ENCODE measurements at places on chromosomes 13 and 19. TPM values are rescaled to one million over a fixed set of nuclear protein-coding genes. Genes with fewer than 3 reads are reported as not detected.

- DNase-seq, result no peak
Measured at GRCh38 chr13:54241719-54242118, 1213.1 kb downstream of the OLFM4 start.

DNA sequence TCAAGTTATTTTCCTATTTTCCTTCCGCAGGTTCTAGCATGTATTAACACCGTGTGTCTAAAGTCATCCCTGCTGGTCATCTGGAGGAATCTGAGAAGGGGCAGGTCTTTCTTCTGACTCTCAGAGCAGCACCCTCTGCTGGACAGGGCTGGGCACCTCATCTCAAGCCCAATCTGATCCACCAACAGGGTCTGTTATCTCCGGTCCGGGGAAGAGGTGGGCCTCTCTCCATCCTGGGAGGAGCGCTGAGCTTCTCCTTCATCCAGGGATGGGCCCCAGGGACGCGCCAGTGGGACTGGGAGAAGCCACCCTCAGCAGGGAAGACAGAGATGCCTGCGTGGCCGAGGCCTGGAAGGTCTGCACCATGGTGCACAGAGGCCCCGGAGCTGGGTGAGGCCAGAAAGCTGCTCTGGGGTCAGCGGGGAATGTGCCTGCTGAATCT, 26.0 kb upstream of the ZNF331 start:
- DNase-seq, result no peak

Gene SIGLEC5
- not detected for total RNA-seq

GRCh38 chr13:106078191-106078590, 457.3 kb downstream of the EFNB2 start:
- no peak for DNase-seq

Gene PSPN
- total RNA-seq, result 3.6 TPM

Gene CADM4
- total RNA-seq, result 98.4 TPM

DNA sequence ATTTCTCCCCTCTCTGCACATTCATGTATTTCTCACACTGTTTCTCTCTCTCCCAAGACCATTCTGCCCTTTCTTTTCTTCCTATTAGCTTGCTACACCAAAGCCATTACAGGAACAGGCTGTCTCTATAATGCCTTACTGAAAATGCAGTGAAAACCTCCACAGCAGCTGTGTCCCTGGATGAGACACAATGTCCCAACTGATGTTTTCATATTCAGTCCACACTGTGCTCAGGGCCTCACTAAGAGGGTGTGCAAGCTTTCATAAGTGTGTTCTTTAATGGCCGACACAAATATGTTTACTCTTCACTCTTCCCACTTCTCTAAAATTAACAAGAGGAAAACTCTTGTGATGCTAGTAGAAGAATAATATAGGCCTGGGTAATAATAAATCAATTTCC, 163.4 kb downstream of the KCTD12 start:
- no peak for DNase-seq

Gene GPR12
- 34.8 TPM for total RNA-seq

- DNase-seq, result no peak
Measured at GRCh38 chr19:42021185-42021584, 27.2 kb upstream of the ATP1A3 start.

GRCh38 chr19:38663957-38664502, 16.6 kb downstream of the ACTN4 start:
- peak; percentile 49 for DNase-seq

Gene COX7A1
- 3.9 TPM for total RNA-seq

Gene KLK3
- not detected for total RNA-seq

DNA sequence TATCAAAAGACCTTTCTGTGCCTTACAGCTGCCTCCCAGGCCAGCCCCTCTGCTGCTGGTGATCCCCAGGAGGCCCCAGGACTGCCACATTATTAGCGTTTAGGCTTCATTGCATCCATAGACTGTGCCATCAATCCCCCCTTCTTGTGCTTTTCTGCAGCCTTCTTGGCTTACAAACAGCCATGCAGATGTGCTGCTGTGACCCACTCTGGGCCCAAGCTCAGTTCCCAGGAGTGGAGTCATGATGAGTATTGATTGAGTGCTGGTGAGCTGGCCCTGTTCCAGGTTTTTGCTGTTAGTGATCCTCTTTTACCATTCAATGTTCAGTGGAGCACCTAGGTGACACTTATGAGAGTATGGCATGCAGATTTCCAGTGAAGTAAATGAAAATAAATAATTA, 59.9 kb upstream of the SLAIN1 start:
- no peak for DNase-seq

GRCh38 chr13:36666477-36667229, 7.2 kb upstream of the SERTM1 start:
- DNase-seq, result no peak

GRCh38 chr19:1970806-1971502, 30.0 kb downstream of the CSNK1G2 start:
- no peak for DNase-seq

DNA sequence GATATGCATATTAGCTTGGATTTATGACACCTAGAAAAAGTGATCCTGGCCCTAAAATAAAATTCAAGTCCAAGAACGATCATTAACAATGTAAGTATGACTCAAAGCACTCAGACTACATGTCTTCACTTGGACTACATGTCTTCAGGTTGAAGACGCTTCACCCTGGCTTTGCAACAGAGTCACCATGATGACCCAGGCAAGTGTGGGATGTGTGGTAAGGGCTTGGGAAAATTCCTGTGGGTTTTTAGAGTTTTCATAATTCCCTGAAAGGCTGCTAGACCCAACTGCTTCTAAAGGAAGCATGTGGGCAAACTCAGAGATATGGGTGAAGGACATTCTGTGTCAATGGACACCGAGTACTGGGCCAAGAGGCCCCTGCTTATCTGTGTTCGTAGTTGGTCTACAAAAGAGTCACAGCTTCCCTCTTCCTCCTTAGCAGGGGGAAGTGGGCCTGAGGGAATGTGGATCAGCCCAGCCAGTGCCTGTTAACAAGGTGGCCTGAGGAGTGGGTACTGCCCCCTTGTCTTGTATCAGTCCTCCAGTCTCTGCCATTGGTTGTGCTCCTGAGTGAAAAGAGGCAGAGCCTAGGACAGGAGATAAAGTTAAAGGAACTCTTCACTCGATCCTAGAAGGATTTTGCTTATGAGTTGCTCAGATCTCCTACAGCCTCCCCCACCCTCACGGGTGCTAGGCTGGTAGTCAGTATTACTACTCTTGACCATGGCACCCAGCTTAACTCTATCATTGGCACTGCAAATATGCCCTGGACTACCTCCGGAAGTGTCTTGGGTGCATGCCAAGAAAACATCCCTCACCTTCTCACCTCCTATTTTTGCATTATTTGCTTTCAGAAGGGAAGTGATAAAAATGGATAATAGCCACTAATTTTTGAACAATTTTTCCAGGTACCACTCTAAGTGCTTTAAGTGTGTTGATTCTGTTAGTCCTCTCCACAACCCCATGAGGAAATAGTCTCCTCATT, 406.3 kb downstream of the COG6 start:
- DNase-seq, result no peak

- peak; percentile 5 for DNase-seq
Measured at GRCh38 chr13:49976314-49977258, 20.3 kb upstream of the TRIM13 start.

DNA sequence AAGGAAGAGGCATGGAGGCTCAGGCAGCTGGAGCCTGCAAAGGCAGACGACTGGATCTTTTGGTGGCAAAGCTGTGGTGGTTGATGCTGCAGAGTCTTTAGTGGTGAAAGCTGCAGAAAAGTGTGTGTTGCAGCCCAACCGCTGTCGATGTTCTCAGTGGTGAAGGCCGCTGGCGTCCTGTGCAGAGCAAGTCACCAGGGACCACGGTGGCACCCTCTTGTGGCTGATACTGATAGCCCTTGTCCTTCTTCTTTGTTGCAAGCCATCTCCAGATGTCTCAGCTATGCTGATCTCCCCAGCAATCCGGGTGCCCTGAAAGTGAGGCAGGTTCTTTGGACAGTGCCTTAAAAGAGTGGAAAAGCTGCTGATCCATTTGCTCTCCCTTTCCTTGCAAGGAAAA, 610.9 kb upstream of the PCDH9 start:
- no peak for DNase-seq

- DNase-seq, result no peak
Measured at GRCh38 chr19:7888145-7888825, at the start of gene LRRC8E. Gene LRRC8E (plus strand): TSS chr19:7888510. CDS start chr19:7895604, 7,094 bp downstream.

Gene DIAPH3
- total RNA-seq, result 5.8 TPM
